NCI-H1048 (cell line): ENCODE measurements at places on chromosomes 12 and 14.

GRCh38 chr12:113136990-113137511, 1.5 kb upstream of the RASAL1 start:
- no peak for DNase-seq

DNA sequence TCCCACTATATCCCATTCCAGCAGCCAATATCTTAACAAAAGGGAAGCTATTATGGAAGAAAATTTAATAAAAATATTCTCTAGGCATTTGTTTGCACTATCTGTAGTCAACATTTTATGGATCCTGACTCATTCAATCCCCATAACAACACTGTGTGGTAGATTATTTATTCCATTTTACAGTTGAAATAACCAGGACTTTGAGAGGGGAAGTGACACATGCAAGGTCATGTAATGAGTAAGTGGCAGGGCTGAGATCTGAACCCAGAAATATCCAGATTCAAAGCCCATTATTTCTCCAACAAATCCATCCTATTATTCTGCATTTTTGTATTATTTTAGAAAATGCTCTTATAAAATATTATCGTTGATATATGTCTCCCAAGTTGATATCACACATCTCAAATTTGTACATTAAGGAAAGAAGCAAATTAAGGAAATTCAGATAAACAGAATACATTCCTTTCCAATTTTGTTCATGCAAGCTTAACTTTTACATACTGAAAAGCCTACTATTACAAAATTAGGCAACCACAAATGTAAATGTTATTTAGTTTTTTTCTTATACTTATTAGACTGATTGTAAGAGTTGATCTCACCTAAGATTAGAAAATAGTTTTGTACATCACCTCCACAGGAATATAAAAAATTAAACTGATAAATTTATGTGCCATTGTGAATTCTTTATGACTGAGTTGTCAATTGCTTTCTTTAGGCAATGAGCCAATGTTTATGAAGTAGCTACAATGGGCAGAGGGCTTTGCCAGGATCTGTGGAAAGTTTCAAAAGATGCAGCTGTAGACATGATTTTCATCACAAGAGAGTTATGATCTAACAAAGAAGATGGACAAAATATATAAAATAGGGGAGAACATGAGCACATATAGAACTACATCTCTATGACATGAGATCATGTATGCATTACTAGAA, 55.1 kb upstream of the E2F7 start:
- DNase-seq = no peak

GRCh38 chr12:27610374-27610773, 85.9 kb upstream of the REP15 start:
- no peak for DNase-seq

DNA sequence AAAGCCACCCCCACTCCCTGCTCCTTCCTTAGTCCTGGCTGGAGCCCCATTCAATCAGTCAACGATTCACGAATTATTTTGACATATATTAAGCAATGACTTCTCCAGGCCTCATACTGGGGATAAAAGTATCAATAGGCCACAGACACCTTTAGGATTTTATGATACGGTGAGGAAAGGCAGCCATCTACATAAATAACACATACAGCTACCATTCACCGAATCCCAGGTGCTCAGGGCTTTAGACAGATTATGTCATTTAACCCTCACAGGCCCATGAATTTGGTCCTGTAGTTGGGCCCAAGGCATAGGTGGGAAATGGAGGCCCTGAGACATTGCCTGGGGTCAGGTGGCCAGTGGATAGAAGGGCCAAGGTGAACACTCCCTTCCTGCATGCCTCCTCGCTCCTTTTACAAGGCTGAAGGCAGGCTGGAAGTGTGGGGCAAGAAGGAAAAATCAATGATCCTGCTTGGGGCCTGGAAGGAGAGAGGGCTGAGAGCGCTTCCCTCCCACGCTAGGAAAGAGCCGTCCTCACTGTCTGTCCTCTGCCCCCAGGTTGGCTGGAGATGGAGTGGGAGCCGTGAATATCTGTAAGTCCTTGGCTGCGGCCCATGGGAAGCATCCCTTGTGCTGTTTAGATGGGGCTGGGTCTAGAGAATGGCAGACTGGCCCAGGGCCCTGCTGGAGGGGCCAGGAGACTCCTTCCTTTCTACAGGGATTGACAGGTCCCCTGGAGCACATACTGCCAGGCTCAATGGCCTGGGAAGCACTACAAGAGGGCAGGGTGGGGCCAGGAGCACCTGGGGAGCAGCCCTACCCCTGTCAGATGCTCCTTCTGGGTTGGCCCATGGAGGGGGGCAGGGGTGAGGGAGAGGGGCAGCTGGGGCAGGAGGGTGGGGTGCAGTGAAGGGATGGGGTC, 14.8 kb downstream of the KRT7 start:
- DNase-seq = no peak

DNA sequence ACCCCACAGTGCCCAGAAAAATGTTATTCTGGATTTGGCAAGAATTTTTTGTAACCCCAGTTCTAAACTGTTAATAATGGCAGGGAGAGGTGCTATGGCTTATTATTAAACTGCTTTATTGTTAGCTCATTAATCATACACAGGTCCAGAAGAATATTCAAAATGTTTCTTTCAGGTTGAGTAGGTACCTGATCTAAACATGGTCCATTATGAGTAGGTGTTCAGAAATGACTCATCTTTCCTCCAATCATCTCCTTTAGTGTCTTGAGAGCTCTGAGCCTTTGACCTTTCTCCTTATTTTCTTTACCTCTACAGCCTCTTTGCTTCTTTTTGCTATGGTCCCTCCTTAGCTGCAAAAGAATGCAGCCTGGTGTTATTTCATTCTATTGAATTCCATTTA, 211.0 kb upstream of the GARIN6 start:
- no peak for DNase-seq

- DNase-seq = no peak
Observed at GRCh38 chr12:71772735-71773134, 18.1 kb downstream of the RAB21 start.

DNA sequence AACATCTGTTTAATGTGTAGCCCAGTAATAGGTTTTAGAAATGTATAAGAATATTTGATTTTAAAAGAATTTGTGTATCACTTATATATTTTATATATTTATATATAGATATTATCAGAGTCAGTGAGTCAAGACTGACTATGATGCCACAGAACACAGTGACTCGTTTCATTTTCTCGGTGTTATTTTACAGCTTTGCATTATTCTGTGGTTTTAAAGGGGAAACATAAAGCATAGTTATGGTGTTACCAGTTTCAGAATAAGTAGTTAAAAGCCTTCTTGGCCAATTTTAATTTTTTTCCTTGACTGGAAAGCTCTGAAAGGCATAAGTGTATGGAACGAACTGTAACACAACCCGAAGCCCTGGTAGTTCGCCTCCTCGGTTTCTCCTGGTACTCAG, 91.0 kb downstream of the GRIP1 start:
- no peak for DNase-seq

DNA sequence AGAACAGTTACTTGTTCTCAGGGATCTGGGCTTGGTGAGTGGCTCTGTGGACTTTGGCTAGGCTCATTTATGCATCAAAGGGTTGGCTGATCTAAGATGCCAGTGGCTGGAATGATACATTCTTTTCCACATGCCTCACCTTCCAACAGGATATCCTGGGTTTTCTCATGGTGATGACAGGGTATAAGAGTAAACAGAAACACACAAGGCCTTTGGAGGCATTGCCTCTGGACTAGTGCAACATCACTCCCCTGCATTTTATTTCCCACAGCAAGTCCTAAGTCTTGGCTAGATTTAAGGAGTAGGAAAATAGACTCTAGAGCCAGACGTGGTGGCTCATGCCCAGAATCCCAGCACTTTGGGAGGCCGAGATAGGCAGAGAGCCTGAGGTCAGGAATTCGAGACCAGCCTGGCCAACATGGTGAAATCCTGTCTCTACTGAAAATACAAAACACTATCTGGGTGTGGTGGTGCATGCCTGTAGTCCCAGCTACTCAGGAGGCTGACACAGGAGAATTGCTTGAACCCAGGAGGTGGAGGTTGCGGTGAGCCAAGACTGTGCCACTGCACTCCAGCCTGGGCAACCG, 47.9 kb downstream of the RPH3A start:
- no peak for DNase-seq
